ENCODE measurements at places on chromosomes 12 and 14.

GRCh38 chr12:63353559-63353958 lies 202.6 kb upstream of the AVPR1A start:
- no peak for DNase-seq

- DNase-seq: no peak
These were observed 1.2 kb downstream of the ZNF641 start for GRCh38 chr12:48349471-48349870.

DNA sequence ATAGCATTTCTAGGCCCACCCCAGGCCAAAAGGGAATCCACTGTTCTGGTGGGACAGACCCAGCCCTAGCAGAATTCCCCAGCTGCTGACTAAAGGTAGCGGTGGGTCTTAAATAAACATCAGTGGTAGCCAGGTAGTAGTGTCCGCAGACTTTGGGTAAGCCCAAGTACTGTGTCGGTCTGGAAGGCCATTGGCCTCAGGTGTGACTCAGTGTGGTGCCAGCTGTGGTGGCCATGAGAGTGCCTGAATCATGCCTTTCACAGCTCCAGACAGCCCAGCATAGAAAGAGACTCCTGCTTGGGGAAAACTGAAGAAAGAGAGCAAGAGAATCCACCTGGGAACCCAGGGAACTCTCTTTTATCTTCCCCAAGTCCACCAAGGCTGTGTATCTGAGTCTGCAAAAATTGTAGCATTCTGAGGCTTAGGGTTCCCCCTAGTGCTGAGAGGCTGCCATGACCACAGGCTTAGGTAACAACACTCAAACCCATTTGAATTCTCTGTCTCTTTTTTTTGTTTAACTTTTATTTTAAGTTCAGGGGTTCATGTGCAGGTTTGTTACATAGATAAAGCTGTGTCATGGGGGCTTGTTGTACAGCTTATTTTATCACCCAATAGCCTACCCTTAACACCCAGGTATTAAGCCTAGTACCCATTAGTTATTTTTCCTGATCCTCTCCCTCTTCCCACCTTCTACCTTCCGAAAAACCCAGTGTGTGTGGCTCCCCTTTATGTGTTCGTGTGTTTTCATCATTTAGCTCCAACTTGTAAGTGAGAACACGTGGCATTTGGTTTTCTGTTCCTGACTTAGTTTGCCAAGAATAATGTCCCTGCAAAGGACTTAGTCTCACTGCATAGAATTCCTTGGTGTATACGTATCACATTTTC lies 16.7 kb upstream of the CD163L1 start:
- DNase-seq: no peak

GRCh38 chr12:31206038-31206670 lies 119.8 kb downstream of the SINHCAF start:
- DNase-seq: no peak
